ENCODE measurements at places on chromosomes 4 and X.

DNA sequence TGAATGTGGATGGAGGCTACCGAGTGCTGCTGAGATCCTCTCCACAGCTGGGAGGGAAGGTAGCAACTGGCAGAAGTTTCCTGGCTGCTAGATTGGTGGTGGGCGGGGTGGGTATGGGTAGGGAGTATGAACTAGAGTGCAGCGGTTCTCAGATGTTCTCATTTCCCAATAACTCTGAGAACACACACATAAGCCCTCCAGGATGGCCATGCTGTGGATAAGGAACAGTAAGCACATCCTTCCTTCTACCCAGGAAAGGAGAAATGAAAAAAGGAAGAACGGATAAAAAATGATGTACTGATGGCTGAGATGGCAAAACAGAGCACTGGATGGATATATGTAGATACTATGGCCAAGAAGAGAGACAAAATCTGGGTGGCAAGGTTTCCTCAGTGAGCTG lies 116.0 kb downstream of the ZNF827 start:
- DNase-seq = no peak

DNA sequence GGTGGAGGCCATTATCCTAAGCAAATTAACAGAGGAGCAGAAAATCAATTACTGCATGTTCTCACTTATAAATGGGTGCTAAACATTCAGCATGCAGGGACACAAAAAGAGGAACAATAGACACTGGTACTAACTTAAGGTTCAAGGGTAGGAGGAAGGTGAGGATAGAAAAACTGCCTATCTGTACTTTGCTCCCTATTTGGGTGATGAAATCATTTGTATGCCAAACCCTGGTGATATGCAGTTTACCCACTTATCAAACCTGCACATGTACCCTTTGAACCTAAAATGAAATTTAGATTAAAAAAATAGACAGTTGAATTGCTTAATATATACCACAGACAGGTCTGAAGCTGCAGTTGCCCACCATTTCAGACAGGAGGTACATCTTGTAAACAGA lies 143.3 kb upstream of the KLHL4 start:
- no peak for DNase-seq

GRCh38 chr4:108166038-108166437 lies 2.7 kb downstream of the LEF1 start:
- DNase-seq = peak; percentile 82

DNA sequence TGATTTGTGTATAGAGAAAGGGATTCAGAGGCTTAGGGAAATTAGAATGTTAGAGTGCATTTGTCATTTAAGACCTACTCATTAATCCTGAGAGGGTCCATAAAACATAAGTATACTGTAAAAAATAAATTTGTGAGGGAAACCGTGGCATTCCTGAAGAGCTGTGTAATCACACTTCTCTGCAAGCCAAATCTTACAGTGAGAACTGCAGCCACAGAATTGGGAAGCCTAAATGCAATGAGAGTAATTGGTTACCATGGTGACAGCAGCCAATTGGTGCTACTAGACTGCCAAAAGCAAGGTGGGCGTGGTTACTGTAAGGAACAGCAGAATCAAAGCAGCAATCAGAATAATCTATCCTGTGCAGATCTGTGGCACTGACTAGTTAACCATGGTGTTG lies 345.2 kb upstream of the GRID2 start:
- DNase-seq = no peak

DNA sequence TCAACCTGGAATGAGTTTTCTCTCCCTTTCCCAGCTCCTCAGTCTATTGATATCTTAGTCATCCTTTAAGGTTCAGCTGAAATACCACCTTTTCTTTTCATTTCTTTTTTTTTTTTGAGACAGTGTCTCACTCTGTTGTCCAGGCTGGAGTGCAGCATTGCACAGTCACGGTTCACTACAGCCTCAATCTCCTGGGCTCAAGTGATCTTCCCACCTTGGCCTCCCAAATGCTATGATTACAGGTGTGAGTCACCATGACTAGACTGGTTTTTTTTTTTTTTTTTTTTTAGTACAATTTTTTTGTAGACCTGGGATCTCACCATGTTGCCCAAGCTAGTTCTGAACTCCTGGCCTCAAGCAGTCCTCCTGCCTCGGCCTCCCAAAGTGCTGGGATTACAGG lies 28.9 kb downstream of the AFF1 start:
- no peak for DNase-seq

GRCh38 chr4:185276036-185276435 lies 66.6 kb downstream of the SNX25 start:
- DNase-seq = no peak

- no peak for DNase-seq
Observed at GRCh38 chr4:99205153-99205979, 13.7 kb downstream of the ADH6 start.

DNA sequence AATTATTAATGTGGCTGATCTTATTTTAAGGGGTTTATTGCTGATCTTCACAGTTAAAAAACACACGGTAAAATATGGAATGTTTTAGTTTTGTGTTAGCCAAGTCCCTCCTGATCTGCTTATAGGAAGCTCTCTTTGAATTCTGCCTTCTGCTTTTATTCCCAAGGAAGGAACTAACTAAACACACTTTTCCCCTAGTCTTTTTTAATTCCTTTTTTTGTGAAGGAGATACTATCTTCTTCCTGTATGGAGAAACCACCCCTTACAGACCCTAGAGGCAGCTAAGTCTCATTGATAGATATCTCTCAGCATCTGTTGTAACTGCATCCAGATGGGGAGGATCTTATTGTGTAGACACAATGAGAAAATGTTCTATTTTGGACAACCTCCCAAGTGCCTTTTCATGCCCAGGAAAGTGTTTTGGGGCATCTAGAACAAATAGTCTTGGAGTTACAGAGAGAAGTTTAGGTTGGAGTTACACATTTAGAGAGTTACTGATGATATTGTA lies 64.4 kb downstream of the AFF1 start:
- no peak for DNase-seq

- no peak for DNase-seq
Observed at GRCh38 chrX:23118163-23118562, 118.4 kb downstream of the DDX53 start.

DNA sequence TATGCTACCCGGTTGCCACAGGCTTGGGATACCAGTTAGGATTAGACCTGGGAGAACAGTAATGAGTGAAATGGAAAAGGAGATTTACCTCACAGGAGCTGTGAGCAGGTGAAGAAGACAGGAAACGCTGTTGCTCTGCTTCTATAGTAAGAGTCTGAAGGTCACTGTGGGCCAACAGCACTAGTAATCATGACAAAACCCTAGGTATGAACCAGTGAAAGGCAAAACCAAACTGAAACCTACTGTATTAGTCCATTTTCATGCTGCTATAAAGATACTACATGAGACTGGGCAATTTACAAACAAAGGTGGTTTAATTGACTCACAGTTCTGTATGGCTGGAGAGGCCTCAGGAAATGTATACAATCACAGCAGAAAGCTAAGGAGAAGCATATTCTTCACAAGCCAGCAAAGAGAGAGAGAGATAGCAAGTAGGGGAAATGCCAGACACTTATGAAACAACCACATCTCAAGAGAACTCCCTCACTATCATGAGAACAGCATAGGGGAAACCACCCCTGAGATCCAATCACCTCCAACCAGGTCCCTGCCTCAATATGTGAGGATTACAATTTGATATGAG lies 736.7 kb upstream of the INTU start:
- no peak for DNase-seq

- DNase-seq = no peak
Observed at GRCh38 chr4:82948647-82949204, 48.2 kb downstream of the THAP9 start.

All from activated CD8-positive, alpha-beta T cell treated with anti-CD3 and anti-CD28 coated beads, Interleukin-2, amount 10 ng/mL, durations not matched to agents 7 days and 5 days (primary cell).